ENCODE measurements at places on chromosomes 7 and 10. TPM values are rescaled to one million over a fixed set of nuclear protein-coding genes. Genes with fewer than 3 reads are reported as not detected.

The MEST gene
- 3.5 TPM for total RNA-seq

The TMEM184A gene
- not detected for total RNA-seq

The MEOX2 gene
- total RNA-seq, result not detected

The SPDYE16 gene
- total RNA-seq, result 0.58 TPM

The MICALL2 gene
- total RNA-seq, result 3.5 TPM

The MDFIC gene
- 65.2 TPM for total RNA-seq

The PRPS1L1 gene
- total RNA-seq, result not detected

The GRM8 gene
- not detected for total RNA-seq

The EGR2 gene
- total RNA-seq, result 76.7 TPM

The ADARB2 gene
- total RNA-seq, result 0.60 TPM

The CRPPA gene
- total RNA-seq, result 0.86 TPM

The AP4M1 gene
- 9.3 TPM for total RNA-seq

The PON3 gene
- total RNA-seq, result not detected

The NOS3 gene
- total RNA-seq, result 8.1 TPM

The CCDC3 gene
- total RNA-seq, result 1.5 TPM

The CDH23 gene
- 1.1 TPM for total RNA-seq

The TMEM72 gene
- total RNA-seq, result not detected

The SMO gene
- 2.0 TPM for total RNA-seq

The HECW1 gene
- total RNA-seq, result not detected

The TEX36 gene
- total RNA-seq, result not detected

The FRAT1 gene
- 3.2 TPM for total RNA-seq

The CTBP2 gene
- 0.72 TPM for total RNA-seq

The RPEL1 gene
- total RNA-seq, result not detected

The VSIR gene
- total RNA-seq, result 70.5 TPM

The NXPH1 gene
- total RNA-seq, result not detected

The PTPN20 gene
- total RNA-seq, result 0.99 TPM

The CTTNBP2 gene
- not detected for total RNA-seq

The PNLIPRP1 gene
- total RNA-seq, result not detected

The EIF4EBP2 gene
- 23.6 TPM for total RNA-seq

The C10orf105 gene
- 0.43 TPM for total RNA-seq

The OR9A2 gene
- total RNA-seq, result not detected

The SMKR1 gene
- total RNA-seq, result 4.3 TPM

The ADRA2A gene
- 0.07 TPM for total RNA-seq

The TMEM225B gene
- total RNA-seq, result 2.5 TPM

The MYOZ1 gene
- not detected for total RNA-seq

The DRGX gene
- not detected for total RNA-seq

The ENTPD1 gene
- total RNA-seq, result 12.9 TPM

The GCK gene
- total RNA-seq, result 1.3 TPM

The CNPY1 gene
- not detected for total RNA-seq

The HOXA10 gene
- total RNA-seq, result 0.19 TPM

The PRF1 gene
- total RNA-seq, result 44.5 TPM

The SORBS1 gene
- 1.2 TPM for total RNA-seq

Measured in activated T-cell treated with anti-CD3 and anti-CD28 coated beads, Interleukin-2, amount 50 U/mL, for 72 hours (primary cell).